Fibroblast of skin of scalp (primary cell): ENCODE measurements at places on chromosomes 3 and 15.
A peak's percentile ranks its signal among the peaks of the same experiment; 100 is the strongest.

DNA sequence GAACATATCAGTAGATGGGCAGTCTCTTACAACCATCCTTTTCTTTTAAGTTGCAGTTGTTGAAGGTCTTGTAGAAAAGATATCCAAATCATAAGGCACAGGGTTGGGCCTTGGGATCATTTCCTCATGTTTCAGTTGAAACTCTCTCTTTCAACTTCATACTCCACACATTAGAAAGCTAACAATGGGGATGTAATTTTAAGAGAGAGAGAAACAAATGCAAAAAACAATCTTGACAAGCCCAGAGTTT, 747.9 kb downstream of the ROBO1 start:
- DNase-seq = no peak

- DNase-seq = no peak
Observed at GRCh38 chr3:178112134-178112533, 424.1 kb upstream of the KCNMB2 start.

DNA sequence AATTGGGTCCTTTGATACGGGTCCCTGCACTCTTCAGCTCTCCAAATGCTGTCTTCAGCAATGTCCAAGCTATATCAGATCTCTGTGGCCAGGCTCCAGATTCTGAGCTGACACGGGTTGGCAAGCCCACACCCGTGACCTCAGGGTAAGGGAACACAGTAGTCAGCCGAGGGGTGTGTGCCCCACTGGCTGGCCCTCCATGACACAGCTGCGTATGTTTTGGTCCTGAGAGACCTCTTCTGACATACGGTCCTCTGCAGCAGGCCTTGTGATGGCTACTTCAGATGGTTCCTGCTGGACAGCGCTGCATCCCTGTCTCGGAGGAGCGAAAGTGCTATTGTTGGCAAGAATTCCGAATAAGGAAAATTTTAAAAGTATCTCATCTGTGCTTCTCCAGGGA, 85.2 kb upstream of the ADAMTS17 start:
- DNase-seq = no peak

- DNase-seq = peak; percentile 63
Observed at GRCh38 chr3:54760201-54760600, 167.7 kb downstream of the LRTM1 start.

- DNase-seq = no peak
Observed at GRCh38 chr15:35705030-35705883, 159.3 kb upstream of the DPH6 start.

DNA sequence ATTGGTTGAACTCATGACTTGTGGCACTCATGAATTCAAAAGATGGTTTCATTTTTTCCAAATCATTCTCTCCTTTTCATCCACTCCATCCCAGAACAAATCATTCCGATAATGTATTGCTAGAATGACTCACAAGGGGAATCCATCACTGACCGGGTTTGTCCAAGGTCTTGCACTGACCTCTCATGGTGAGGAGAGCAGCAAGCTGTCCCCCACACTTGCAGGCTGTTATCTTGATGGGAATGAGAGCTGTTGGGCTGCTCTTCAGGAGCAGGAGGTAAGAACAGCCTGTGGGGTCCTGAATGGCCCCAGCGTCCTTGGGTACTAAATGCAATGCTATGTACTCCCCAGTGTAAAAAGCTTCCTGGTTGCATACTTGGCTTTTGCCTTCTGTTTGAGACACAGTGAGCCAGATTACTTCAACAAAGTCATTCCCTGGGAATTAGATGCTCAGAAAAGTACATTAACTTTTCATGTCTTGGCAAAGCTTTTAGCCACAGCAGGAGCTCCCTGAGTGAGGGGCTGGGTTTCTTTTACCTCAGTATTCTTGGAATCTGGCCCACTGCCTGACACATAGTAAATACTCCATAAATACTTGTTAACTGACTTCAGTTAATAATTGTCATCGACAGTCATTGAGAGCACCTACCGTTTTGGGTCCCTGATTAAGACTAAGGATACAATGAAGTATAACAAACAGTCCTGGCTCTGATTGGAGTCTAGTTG, 24.1 kb downstream of the CCNL1 start:
- DNase-seq = peak; percentile 40

- no peak for DNase-seq
Observed at GRCh38 chr3:129382366-129382765, 46.1 kb downstream of the EFCAB12 start.

DNA sequence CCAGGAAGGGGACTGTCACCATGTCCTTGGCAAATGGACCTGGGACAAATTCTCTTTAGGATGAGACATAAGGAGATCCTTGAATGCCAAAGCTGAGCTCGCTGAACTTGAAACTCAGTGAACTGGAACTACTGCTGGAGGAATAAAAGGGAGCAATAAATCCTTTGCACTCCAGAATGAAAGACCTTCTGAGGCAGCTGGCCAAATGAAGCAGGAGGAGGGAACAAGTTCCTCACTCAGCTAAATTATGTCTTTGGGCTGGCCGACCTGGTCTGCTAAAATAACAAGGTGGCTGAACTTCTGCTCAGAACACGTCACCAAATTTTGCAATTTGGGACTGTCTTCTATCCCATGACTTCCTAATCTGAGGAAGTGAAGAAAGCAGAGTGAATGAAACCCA, 314.7 kb downstream of the LPP start:
- DNase-seq = no peak
